ENCODE measurements at places on chromosomes 12 and 14.

DNA sequence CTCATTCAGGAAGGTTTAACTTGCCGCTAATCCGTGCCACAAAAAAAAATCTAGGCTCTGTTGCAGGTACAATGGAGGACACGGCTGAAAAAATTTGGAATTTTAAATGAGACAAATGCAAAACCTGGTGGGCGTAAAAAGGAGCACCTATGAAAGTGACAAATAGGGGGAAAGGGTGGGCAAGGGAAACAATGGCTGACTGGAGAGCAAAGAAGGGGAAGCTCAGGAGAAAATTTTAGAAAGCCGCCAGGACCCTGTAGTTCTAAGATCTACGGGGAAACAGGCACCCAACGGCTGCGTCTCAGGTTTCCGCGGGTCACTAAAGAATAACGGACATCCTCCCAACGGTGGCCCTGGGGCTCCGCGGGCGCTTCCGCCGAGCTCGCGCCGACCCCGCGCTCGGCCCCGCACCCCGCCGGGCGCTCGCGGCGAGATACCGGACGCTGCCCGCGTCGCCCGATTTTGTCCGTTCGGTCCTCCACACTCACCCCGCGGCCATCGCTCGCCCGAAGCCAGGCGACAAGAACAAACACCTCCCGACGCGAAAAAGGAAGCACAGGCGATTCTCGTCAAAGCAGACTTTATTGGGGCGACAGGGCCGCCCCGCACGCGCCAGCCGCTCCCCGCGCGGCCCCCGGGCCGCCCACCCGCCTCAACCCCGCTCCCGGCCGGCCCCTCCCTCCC lies 1.1 kb upstream of the YY1 start:
- no peak for DNase-seq

GRCh38 chr12:95116341-95116740 lies 42.9 kb upstream of the NR2C1 start:
- no peak for DNase-seq

DNA sequence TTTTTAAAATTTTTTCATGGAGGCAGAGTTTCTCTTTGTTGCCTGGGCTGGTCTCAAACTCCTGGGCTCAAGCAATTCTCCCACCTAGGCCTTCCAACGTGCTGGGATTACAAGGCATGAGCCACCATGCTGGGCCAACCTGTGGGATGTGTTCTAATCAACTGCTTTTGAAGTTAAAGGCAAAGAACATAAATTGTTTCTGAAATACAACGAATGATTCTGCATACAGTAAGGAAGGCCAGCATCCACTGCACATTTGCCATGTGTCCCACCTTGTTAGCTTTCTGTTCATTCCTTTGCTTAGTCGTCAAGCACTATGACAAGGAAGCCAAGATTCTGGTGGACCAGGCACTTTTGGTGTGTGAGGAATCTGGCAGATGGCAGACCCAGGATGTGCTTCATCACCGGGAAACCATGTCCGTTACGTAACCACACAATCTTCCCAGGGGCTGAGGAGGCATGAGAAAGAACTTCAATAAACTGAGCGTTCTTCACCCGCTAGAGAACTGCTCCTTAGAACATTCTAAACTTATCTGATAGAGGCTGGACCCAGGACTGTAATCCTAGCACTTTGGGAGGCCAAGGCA lies 24.5 kb downstream of the MOK start:
- DNase-seq: peak; percentile 81

- DNase-seq: no peak
Observed at GRCh38 chr12:103399986-103400385, 95.8 kb downstream of the C12orf42 start.

GRCh38 chr12:88572781-88573549 lies 7.3 kb downstream of the KITLG start:
- DNase-seq: no peak

GRCh38 chr14:58763210-58763609 lies 125.4 kb downstream of the DACT1 start:
- DNase-seq: no peak

- no peak for DNase-seq
Observed at GRCh38 chr12:11812241-11812585, 162.7 kb downstream of the ETV6 start.

- DNase-seq: peak; percentile 27
Observed at GRCh38 chr14:81401420-81402122, 1.4 kb upstream of the STON2 start.

DNA sequence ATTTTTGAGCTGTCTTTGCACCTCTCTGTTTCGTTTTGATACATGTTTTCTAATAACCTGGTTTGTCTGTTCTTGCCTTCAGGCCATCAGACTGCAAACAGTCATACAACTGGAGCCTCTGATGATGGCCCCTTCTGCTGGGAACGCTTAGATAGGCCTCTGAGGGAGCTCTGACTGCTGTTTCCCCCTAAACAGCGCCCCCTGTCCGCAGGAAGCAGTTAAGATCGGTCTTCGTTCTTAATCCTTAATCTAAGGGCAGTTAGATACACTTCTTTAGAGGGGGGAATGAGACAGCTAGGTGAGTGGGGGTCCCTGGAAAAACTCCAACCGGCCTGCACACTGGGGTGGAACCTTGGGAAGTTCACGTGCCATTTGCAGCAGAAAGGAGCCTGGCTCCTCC lies 1338.8 kb upstream of the SEL1L start:
- DNase-seq: no peak

GRCh38 chr12:128814411-128815261 lies 9.1 kb downstream of the SLC15A4 start:
- no peak for DNase-seq

DNA sequence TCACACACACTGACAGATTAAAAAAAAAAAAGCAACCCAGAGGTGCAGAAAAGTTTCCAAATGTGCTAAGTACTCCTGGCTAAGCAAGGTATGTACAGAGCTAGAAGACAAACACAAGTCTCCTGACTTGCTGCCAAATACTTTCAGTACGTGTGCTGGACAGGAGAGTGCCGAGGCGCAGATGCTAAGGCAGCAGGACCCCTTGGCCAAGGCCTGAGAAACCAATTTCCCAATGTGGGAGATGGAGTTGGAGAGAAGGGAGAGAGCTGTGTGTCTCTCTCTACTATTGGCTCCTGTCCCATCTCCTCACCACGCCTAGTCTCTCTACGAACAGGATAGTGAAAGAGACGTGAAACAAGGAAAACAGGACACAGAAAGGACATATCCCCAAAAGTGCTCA lies 5.3 kb downstream of the SPRYD3 start:
- no peak for DNase-seq

- DNase-seq: no peak
Observed at GRCh38 chr12:31215518-31216232, 110.3 kb downstream of the SINHCAF start.

DNA sequence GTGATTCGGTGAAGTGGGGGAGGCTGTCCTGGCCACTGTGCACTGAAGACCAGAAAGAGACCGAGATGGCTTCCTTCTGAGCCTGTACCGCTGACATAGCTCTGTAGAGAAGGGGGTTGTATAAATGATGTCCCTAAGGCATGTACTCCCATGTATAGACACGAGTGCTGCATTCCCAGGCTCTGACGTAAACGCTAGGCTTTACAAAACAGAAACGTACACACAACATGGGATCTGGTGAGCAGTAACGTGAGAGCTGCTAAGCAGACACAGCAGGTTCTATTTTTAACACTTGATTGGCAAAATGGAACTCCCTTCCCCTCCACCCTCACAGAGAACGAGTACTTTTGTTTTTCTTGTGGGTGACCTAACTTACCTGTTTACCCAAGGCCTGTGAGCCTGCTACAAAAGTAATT lies 35.9 kb downstream of the ACADS start:
- no peak for DNase-seq

- no peak for DNase-seq
Observed at GRCh38 chr12:92614502-92614901, 88.3 kb upstream of the PLEKHG7 start.

- DNase-seq: peak; percentile 47
Observed at GRCh38 chr12:69059465-69060457, 126.8 kb upstream of the CPM start.

GRCh38 chr14:101604935-101605780 lies 43.9 kb downstream of the DIO3 start:
- no peak for DNase-seq

DNA sequence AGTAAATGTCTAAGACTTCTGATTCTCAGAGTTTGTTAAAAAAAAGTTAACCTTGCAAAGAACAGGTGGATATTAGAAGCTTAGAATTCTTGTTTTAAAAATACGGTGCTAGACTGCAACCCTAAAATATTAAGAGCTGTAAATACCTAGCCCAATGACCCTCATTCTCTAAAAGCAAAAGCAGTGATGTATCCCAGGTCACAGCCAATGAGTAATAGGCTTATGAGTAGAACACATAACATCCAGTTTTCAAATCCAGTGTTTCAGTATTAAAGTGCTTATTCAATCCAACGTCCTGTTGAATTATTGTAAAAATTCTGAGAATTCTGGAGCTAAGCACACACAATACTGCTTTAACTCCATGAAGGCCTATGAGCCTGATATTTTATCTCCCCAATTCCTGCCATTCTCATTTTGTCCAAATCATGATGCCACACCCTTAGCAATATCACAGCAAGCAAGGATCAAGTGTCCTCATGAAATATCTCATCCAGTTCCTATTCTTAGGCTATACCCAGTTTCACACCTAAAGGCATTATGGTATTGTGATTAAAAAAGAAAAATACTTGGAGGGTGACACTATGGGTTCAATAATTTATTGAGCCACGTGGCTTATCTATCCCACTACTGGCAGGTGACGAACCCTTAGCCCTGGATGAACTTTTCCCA lies 15.3 kb upstream of the ARID4A start:
- DNase-seq: no peak

DNA sequence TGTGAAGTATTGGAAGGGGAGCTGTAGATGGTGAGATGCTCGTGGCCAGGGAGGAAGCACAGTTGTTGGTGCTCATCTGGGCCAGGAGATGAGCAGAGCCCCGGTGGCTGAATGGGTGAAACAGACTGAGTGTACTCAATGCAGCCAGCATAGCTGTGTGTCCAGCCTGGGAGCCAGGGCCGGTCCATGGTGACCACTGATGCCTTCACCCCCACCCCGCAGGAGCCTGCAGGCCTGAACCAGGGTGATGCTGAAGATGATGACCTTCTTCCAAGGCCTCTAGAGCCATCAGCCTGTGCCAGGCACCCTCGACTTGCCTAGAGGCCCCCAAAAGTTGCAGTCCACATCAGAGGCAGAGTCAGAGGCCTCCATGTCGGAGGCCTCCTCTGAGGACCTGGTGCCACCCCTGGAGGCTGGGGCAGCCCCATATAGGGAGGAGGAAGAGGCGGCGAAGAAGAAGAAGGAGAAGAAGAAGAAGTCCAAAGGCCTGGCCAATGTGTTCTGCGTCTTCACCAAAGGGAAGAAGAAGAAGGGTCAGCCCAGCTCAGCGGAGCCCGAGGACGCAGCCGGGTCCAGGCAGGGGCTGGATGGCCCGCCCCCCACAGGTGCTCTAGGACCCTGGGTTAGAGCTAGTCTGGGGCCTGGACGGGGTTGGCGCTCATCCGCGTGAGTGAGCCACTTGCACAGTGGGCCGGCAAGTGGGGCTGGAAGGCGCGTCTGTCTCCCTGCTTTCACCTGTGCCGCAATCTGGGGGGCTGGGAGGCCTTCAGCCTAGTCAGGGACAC lies 3.0 kb downstream of the TNFAIP2 start:
- DNase-seq: no peak

- DNase-seq: no peak
Observed at GRCh38 chr12:130952171-130952954, 1.3 kb upstream of the ADGRD1 start.

DNA sequence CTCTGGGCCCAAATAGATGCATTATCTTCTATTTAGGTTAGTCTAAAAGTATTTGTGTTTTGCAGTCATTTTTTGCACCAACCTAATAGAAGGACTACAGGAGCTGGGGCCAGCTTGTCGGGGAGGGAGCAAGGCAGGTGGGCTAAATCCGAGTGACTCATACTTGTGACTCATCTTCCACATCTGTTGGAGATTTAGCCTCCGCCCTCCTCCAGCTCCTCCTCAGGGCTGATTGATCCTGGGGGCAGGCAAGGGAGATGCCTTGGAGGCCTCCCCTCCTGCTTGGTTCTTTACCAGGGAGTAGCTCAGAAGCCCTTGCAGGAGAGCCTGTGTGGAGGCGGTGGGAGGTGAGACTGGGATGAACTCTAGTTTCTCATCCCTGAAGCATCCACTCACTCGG lies 27.9 kb downstream of the RHOF start:
- DNase-seq: peak; percentile 86

DNA sequence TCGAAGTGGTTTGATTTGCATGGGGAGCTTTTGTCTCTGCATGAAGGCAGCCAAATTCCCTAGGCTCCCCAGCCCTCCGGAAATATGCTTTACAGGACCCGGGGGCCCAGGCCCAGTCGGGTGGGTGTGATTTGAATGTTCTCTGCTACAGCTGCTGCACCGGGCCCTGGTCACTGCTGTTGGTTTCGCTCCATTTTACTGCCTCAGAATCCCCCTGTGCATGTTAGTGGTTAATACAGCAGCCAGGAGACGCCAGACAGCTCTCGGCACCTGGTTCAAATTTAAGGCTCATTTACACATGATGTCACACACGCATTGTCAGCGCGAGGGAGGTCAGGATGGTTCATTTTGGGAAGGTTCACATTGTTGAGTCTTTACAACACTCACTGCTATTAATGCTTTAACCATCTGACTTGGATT lies 99.6 kb downstream of the SLC38A6 start:
- DNase-seq: no peak

DNA sequence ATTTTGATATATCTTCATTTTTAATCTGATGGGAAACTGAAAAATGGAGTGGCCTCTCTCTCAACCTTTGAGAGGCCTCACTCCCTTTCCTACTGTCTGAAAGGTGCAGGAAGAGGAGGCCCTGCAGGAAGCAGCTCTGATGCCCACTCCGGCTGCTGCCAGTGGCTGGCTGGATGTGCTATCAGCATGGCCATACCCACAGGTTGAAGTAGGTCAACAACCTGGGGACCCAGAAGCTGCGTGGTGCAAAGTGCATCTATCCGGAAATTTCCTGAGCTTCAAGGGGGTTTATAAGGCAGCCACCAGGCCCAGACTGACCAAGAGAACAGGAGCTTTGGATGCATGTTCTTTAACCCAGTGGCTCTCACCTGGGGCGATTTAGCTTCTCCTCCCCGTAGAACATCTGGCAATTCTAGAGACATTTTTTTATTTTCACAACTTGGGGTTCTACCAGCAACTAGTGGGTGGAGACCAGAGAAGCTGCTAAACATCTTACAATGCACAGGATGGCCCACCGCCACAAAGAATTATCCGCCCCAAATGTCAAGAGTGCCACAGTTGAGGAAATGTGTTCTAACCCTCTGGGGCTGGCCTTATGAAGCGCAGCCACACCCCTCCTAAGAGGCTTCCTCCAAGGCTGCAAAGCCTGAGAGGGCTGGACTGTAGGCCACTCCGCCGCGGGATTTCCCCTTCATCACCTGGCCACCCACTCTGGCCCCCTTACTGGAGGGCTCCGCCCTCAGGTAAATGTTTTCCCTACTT lies 8.2 kb upstream of the BATF start:
- DNase-seq: no peak

DNA sequence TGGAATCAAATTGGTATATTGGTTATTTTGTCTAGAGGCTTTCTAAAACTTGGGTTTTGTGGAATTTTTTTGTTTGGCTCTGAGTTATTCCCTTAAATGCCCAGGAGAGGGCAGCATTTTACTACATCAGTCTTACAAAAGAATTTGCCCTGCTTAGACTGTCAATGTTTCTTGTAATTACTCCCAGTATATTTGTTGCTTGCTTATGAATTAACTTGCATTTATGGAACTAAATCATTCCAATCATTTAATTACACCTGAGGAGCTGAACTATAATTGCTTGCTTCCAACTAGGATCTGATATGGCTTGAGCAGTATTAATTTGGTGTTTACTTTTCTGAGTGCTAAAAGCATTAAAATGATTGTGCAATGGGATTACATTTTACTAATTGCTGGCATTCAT lies 48.7 kb downstream of the MIPOL1 start:
- DNase-seq: peak; percentile 9
